ENCODE measurements at places on chromosomes 16 and 17.

DNA sequence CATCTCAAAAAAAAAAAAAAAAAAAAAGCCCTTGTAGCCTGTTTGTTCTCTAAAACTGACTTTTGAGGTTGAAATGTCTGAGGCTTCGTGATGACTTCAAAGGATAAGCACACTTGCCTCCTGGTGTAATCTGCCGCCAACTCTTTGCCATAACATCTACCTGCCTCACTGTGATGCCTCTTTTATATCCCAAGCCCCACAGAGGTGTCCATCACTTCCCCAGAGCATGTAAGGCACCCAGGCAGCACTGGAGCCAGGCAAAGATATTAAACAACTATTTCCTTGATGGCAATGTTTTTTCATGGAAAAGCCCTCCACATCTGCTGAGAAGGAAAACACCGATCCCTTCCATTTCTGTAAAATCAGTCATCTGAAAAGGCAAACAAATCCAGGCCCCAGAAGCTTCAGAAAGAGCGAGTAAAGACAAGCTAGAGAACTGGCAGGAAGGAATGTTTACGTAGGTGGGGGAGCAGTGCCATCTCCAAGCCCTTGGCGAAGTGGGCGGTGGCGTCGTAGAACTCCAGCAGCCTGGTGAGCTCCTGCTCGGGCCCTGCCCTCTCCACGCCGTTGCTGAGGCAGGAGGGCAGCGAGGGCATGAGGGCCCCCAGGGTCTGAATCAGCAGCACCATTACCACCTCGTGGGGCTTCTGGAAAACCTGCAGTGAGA lies 28.6 kb downstream of the COG7 start:
- DNase-seq: no peak

- no peak for DNase-seq
These were observed 52.6 kb downstream of the COX10 start for GRCh38 chr17:14121952-14122351.

DNA sequence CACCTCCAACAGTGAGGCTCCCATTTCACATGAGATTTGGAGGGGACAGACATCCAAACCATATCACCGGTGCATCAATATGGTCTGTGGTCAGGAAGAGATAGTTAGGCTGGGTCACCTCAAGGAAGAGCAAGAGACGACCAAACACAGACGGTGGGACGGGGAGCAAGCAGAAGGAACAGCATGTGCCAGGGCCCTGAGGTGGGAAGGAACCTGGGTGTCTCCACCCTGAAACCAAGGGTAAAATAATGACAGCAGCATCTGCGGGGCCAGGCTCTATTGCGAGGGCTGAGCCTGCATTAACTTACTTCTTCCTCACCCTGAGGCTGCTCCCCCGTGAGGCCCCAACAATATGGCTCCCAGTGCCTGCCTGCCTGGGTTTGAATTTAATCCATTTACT lies 8.9 kb upstream of the PRSS21 start:
- no peak for DNase-seq

DNA sequence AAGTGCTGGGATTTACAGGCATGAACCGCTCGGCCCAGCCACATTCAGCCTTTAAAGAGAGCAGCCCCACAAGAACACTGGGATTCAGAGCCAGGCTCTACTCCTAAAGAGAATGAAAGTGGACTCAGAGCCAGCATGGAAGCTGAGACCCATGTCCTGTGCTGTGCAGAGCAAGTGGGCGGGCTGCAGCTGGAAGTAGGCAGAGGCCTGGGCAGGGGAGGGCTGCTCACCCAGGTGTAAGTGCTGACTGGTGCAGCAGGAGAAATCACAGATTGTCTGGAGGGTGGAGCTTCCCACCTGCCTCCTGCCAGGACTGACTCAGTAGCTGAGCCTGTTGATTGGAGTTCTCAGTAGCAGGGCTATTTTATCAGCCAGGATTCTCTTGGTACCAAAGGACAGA lies 178.7 kb downstream of the KATNIP start:
- no peak for DNase-seq

DNA sequence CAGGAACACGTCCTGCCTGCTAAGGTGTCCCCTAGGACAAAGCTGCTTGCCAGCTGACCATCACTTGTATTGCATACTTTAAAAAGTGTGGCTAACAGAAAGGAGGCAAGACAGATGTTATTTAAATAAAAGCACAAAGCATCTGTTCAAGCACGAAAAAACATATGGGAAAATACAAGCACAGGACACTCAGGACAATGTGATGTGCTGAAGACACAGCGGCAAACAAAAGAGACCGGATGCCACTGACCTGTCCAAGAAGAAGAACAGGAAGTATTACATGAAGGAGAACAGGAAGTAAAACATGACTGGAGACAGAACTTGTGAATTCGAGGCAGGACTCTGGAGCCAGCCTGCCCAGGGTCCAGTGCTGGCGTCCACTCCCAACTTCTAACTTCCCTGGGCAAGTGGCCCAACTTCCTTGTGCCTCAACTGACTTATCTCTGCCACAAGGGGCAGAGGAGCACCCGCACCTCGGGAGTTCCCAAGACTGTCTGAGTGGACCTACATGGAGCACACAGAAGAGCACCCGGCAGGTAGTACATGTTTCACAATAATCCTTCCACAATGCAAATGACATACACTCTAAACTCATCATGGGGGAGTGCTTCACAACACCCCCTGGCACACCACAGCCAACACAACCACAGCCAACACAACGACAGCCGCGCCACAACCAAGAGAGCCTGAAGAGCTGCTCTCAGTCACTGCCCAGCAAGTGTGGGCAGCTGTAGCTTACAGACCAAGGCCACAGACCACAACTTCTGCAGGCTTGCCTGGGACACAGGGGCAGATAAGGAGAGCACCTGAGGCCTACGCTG lies 36.6 kb downstream of the ANKRD11 start:
- DNase-seq: no peak

DNA sequence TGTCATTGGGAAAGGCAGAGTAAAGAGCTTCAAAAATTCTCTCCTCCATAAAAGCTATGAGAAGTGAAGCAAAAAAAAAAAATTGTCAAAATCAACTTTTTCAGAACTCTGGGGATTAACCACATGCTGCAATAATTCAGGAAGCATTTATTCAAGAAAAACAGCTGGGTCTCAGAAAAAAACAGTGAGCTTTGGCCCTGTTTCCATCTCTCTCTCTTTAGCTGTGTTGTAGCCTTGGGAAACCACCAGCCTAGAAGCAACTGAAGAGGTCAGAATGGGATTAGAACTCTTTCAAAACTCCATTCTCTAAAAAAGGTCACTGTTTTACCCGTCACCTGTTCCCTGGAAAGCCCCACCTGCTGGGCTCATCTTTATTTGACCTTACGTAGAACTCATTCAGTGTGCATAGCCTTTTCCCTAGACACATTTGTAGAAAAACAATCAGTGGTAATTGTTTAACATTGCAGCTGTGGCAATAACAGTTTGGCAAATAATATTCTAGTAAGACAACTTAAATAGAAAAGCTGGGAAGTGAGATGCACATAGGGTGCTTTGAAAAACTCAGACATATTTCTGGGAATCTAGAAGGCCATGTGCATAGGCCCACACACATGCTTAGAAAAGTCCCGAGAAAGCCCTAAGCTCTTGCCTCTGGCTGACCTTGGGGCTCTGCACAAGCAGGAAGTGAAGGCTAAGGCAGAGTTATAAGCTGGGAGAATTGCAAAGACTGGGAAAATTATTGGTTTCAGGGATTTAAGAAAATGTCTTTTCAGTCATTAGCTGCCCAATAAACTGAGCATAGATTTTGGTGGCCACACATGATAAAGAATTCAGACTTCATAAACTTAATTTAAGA lies 18.0 kb downstream of the SLC5A11 start:
- DNase-seq: no peak

Data from nephron progenitor cell (in vitro differentiated cells).